Neural crest cell (in vitro differentiated cells): ENCODE measurements at places on chromosomes 7 and 10. TPM values are rescaled to one million over a fixed set of nuclear protein-coding genes. Genes with fewer than 3 reads are reported as not detected.

DNA sequence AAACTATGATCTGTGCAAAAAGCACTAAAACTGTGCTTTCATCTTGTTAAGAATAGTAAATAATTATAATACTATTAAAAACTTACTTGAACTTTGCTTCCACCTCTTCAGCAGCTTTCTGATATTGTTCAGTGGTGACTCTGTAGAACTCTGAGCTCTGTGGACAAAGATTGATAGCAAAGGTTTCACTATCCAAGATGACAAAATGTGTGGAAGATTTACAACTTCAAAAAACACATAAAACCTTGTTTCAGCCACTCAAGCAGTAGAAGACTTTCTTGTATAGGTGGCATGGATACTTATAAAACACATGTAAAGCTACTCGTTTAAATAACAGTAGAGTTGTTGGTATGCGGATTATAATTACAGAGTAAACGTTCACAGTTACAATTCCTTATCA, 243.6 kb downstream of the CHCHD3 start:
- no peak for DNase-seq

DNA sequence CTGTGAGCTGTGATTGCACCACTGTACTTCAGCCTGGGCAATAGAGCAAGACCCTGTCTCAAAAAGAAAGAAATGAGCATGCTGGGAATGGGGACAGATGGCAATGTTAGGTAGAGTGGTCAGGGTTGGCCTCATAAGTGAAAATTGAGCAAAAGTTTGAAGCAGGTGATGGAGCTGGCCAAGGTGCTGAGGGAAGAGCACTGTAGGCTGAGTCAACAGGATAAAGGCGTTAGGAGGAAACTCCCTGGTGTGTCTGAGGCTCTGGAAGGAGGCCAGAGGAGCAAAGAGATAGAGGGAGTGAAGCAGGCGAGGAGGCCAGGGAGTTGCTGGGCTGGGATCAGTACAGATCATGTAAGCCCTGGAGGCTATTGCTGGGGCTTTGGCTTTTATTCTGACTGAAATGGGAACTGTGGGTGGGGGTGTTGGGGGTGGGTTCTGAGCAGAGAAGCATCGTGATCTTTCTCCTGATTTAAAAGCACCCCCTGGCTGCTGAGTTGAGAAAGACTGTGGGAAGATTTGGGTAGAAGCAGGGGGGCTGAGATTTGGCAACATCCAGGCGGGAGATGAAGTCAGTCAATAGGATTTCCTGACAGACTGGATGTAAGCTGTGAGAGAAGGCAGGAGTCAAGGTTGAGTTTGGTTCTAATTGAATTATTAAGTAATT, 52.5 kb upstream of the VKORC1L1 start:
- no peak for DNase-seq

GRCh38 chr7:141053626-141054025, 20.2 kb upstream of the TMEM178B start:
- DNase-seq = no peak

DNA sequence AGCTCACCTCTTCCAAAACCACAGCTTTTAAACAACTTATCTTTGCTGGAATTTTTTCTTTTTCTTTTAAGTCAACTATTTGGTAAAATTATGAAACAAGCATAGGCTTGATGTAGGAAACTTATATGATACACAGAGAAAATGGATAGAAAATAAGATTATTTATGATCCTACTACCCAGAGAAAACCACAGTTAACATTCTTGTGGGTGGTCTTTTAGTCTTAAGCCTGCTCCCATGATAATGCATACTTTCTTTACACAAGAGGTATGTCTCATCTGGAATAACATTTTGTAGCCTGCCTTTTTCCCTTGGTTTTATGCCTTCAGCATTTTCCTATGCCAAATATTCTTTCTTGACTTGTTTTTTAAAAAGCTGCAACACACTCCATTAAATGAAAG, 21.4 kb downstream of the PLPP4 start:
- no peak for DNase-seq

GRCh38 chr7:30162622-30163124, 27.9 kb downstream of the MTURN start:
- no peak for DNase-seq

DNA sequence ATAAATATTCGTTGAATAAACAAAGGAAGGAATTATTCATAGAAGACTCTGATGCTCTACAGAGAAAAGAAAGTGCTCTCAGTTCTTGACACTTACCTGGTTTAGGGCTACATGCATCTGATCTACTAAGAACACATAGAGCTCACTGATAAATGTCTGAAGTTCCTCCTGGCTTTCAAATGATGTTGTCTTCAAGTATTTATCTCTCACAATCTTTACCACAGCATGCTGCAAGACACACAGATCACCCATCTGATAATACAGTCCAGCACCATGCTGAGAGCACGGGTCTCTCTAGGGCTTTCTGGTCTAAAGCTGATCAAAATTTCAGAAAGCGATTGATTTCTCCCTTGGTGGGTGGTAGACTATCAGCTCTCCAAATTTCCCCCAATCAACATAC, 44.5 kb upstream of the MRPS16 start:
- DNase-seq = no peak

DNA sequence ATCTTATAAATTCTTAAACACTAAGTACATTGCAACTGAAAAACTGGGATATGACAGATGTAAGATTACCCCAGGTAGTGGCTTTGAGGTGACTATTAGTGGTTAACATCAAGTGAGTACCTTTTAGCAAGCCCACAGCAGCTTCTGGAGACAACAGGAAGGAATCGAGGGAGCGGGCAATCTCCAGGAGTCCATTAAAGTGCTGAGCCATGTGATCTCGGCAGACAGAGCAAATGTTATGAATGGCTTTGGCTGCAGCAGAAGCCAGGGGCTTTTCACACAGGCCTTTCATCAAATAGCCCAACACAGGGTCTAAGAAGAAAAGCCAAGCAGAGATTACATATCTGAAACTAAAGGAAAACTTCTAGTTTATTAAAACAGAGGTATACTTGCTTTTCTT, 48.9 kb downstream of the IRF5 start:
- no peak for DNase-seq

DNA sequence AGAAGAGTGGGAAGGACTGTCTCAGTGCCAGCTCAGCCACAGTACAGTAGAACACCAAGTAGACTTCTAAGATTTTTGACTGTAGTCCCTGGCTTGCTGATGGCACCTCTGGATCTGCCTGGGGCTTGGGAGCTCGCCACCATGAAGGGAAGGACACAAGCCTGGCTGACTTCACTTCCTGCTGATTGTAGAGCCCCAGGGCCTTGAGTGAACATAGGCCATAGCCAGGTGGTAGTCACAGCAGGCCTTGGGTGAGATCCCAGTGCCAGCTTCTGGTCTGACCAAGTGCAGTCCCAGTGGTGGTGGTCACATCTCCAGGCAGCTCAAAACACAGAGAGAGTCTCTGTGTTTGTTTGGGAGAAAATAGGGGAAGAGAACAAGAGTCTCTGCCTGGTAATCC, 57.6 kb upstream of the HBP1 start:
- no peak for DNase-seq

DNA sequence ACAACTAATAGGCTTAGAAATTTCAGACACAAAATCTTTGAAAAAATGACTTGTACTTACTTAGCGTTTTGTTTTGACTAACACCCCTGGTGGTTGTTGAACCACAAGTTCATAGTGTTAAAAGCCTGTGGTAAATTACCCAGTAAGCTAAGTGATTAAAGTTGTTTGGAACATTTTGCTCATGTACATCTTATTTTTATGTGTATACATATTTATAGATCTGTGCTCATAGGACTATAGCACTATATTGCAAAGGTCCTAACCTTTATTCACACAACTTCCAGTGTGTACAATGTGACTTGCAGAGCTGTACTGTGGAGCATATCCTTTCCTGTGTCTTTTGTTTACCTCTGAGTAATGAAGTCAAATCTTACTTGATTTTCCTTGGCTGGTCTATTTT, 79.6 kb downstream of the BMPR1A start:
- DNase-seq = no peak

GRCh38 chr7:12638851-12639456, 48.5 kb upstream of the ARL4A start:
- no peak for DNase-seq

DNA sequence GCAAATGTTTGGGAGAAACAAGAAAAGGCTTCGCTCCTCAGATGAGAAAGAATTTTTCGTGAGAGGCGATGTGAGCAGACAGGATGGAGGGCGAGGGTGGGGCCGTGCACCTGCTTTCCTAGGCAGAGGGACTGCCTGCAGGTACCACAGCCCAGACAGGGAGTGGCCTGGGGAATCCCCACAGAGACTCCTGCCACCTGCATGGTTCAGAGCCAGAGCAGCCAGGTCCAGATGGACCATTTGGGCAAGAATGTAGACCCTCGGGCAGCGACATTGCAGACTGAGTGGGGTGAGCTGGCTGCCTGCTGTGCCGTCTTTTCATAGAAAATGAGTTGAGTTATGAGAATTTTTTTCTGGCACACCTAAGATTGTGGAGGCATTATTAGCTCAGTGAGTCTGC, 216.8 kb downstream of the SNX10 start:
- DNase-seq = no peak

DNA sequence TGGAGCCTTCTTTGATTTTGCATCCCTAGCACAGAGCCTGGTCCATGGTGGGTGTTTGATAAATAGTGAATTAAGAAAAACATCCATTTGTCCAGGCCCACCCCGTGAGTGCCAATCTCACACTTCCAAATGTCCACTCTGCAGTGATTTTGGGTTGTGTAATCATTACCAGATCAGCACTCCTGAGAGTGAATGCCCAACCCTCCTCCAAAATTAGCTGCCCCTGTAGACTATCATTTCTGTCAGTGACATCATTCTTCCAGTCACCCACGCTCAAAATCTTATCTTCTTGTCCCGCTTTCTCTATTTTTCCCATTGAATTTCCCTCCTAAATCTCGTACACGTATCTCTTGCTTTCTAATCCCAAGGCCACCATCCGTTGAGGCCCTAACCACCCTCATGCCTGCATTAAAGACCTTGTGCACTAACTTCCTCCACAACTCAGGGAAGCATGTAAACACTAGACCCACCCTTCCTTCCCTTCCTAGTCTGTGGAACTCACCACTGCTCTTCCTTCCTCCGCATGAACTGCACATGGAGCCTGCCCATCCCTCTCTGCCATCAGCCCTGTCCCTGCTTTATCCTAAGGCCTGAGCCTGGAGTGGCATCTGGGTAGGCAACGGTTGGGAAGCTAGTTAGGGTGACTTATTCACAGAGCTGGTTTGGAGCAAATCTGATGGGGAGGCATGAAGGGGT, 32.8 kb downstream of the PIK3AP1 start:
- DNase-seq = no peak

- no peak for DNase-seq
Measured at GRCh38 chr10:4431114-4431863, 394.7 kb upstream of the AKR1E2 start.

GRCh38 chr10:130244928-130245495, 108.8 kb downstream of the GLRX3 start:
- DNase-seq = no peak

GRCh38 chr7:157983502-157984422, 603.9 kb downstream of the PTPRN2 start:
- DNase-seq = no peak

- no peak for DNase-seq
Measured at GRCh38 chr7:106866298-106867281, 1.5 kb downstream of the PIK3CG start.

DNA sequence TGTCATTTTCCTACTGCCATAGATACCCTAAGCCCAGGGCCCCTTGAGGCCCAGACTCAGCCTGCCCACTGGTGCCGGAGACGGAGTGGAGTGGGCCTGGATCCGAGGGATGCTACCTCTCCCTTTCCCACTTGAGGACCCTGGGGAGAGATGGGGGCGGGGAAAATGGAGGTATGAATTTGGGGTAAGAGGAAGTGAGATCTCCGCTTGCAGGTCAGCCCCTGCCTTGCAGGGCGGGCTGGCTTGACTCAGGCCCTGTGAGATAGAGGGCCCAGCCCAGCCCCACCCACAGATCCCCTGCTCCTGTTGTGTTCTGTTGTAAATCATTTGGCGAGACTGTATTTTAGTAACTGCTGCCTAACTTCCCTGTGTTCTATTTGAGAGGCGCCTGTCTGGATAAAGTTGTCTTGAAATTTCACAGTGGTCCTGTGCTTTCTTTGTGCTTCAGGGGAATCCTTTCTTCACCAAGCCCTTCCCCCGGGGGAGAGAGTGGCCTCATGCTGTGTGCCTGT, 13.2 kb downstream of the YKT6 start:
- DNase-seq = no peak

- DNase-seq = no peak
Measured at GRCh38 chr10:93672022-93672678, 30.2 kb downstream of the FRA10AC1 start.

DNA sequence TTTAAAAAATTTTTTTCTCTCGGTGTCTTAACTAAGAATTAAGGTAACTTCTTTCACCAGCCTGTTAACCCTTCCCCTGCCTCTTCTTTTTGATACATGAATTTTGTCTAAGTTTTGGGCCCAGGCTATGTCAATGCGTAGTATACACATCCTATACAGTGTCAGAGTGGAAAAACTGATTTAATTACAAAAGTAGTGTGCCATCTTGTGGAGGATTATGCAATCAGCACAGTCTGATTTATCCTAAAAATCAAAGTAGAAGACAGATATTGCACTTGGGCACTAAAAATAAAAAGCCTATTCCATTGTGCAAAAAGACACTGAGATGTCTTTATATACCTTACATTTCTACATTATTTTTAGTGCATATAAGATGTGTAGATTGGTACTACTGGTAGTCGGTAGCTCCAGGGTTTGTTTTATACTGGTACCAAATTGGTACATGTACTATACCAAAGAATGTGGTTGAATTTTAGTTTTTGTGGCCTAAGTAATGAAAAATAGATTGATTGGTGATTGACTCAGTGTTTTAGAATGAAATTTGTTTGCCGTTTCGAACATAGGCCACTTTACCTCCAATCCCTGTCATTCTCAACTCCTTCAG, 96.6 kb downstream of the MKLN1 start:
- no peak for DNase-seq

DNA sequence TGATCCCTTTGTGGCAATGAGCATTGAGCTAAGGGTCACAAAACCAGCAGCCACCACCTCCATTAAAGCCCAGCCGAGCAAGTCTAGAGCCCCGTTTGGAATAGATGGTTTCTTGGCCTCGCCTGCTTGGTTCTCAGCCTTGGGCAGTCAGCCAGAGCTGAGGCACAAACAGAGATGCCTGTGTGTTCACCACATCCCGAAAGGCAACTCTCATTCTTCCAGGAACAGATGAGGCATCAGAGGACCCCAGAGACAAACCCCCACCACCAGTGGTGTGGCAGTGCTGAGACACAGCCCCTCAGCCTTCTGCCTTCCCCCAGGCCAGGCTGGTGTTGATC, 203.3 kb upstream of the ZMIZ1 start:
- DNase-seq = no peak

Gene NANOS1
- total RNA-seq = 2.8 and 3.0 TPM in 2 replicates

Gene LGI1
- 22.6 and 23.6 TPM in 2 replicates for total RNA-seq

Gene LIPN
- not detected in 2 replicates for total RNA-seq

Gene RNF148
- total RNA-seq = not detected in 2 replicates

Gene CDK1
- total RNA-seq = 92.8 and 94.7 TPM in 2 replicates

Gene MAT1A
- total RNA-seq = 0.11 TPM in 1 of 2 replicates, not detected in the other

Gene TRIM50
- total RNA-seq = not detected in 2 replicates

Gene GIMAP5
- 0.19 TPM in 1 of 2 replicates, not detected in the other for total RNA-seq

Gene PHYHIPL
- total RNA-seq = 17.1 and 17.5 TPM in 2 replicates

Gene GCK
- total RNA-seq = 0.42 and 0.52 TPM in 2 replicates

Gene ZMIZ1
- 87.1 and 92.0 TPM in 2 replicates for total RNA-seq

Gene MSRB2
- total RNA-seq = 24.6 and 28.9 TPM in 2 replicates

Gene DNAJC9
- total RNA-seq = 73.9 and 74.8 TPM in 2 replicates

Gene SAP25
- total RNA-seq = 3.4 and 4.6 TPM in 2 replicates
